ENCODE measurements at places on chromosomes 6 and 20.

- DNase-seq = no peak
Observed at GRCh38 chr6:73388433-73388799, 6.2 kb upstream of the DDX43 start.

DNA sequence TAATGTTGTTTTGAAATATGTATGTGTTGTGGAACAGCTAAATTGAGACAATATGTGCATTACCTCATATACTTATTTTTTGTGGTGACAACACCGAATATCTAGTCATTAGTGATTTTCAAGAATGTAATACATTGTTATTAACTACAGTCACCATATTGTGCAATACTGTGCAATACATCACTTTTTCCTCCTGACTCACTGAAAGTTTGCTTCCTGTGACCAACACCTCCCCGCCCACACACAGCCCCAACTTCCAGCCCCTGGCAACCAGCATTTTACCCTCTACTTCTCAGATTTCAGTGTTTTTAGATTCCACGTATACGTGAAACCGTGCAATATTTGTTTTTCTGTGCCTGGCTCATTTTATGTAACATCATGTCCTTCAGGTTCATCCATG is 627.9 kb downstream of the PRKN start:
- DNase-seq = no peak

- no peak for DNase-seq
Observed at GRCh38 chr20:24537210-24537609, 67.8 kb downstream of the SYNDIG1 start.

DNA sequence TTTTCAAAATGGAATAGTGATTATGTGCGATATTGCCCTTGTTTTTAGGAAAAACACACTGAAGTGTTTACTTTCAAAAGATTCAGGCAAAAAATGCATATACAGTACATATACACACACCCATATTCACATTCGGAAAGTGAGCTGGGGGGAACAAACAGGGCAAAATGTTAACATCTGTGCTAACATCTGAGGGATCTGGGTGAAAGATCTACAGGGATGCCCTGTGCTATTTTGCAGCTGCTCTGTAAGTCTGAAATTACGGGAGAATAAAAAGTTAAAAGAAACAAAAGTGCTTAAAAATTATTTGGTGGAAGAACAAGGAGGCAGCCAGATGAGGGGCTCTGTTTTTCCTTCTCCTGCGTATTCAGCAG is 860 bp downstream of the CST3 start:
- no peak for DNase-seq

- DNase-seq = no peak
Observed at GRCh38 chr6:154261688-154262397, 94.8 kb downstream of the IPCEF1 start.

- no peak for DNase-seq
Observed at GRCh38 chr6:111487661-111488060, 4.6 kb upstream of the REV3L start.

GRCh38 chr6:57173056-57173885 is 1.1 kb downstream of the BAG2 start:
- peak; percentile 46 for DNase-seq

- no peak for DNase-seq
Observed at GRCh38 chr6:70819646-70820045, 137.2 kb downstream of the B3GAT2 start.

DNA sequence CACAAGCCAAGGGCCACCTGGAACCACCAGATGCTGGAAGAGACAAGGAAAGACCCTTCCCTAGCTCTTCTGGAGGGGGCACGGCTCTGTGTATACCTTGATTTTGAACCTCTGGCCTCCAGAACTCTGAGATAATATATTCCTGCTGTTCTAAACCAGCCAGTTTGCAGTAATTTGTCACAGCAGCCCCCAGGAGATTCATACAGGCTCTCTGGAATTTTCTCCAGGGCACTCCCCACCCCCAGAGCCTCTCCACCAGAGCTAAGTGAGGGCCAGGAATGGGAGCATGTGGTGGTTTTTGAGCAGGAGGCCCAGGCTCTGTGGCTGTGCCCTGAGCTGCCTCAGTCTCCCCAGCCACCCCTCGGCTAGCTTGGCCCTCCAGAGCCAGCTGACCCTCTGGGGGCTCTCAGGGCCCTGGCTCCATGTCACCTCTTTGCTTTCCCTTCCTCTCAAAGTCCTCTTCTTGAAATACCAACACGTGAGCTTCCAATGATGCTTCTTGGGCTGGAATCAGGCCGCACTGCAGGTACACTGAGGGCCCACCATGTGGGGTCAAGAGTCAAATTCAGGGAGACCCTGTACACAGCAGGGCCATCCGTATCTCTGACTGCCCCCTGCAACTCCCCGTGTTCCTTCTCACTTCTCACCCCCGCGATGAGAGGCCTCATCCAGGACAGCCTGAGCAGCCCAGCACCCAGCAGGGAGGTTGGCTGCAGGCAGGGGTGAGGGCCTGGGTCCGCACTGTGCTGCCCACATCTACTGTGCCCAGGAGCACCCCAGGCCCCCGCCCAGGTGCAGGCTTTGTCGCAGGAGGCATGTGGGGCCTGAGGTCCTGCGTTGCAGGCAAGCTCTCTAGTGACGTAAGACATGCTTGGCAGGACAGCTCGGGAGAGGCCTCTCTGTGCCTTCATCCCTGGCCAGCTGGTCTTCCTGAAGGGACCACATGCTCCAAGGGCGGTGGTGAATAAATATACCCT is 155.5 kb downstream of the ANKRD60 start:
- DNase-seq = no peak

DNA sequence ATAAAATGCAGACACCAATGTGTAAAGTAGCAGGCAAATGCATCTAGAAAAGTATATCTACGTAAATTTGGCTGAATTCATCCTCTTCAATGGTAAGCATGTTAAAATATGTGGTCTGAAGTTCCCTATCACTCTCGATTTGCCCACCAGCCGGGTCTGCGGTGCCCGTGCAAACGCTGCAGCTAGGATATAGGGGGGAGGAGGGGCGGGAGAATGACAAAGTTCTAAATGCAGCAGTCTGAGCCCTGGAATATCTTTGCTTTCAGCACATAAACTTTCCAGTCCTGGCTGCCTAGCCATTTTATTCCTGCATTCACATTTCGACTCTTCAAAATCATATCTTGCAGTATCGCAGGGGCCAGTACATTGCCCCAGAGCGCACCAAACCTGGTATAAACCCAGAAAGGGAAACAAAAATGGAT is 708 bp downstream of the NRN1 start:
- no peak for DNase-seq

GRCh38 chr20:64042054-64042781 is 6.2 kb downstream of the C20orf204 start:
- peak; percentile 65 for DNase-seq

Measured in activated T-cell treated with anti-CD3 and anti-CD28 coated beads, Interleukin-2, amount 50 U/mL, for 24 hours (primary cell).